T-helper 2 cell (primary cell): ENCODE measurements at places on chromosomes 12 and 14.

- DNase-seq, result no peak
These were observed 109.4 kb downstream of the RFLNA start for GRCh38 chr12:124404162-124404784.

DNA sequence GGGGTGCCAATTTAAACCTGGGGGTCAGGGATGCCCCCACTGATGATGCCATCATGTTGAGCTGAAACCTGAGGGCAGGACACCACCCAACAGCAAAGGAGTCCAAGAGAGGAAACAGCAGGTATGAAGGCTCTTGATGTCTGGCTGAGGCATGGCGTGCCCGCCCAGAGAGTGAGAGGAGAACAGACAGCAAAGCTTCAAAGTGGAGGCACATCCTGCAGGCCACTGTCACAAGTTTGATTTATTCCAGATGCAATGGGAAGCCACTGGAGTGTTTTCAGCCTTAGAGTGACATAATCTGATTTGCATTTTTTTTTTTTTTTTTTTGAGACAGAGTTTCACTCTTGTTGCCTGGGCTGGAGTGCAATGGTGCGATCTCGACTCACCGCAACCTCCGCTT is 34.8 kb downstream of the IRF2BPL start:
- no peak for DNase-seq

- DNase-seq, result no peak
These were observed 678 bp downstream of the INF2 start for GRCh38 chr14:104689881-104690711.

DNA sequence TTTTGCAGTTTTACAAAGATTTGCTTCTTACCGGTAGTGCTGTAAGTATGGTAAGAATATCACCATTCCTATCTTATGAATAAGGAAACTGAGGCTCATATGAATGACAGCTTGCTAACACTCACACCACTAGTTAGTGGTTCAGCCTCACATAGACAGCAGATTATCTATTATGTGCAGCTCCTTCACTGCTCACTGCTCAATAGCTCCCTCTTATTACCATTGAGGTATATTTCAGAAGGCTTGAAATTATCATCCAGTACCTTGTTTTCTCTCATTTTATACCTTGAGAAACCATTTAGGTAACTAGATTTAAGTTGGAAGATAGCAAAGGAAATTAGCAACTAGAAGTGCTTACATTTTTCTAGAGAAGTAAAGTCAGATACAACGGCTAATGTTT is 15.5 kb downstream of the RIC8B start:
- no peak for DNase-seq

GRCh38 chr12:104623883-104624282 is 167.1 kb downstream of the CHST11 start:
- DNase-seq, result no peak

DNA sequence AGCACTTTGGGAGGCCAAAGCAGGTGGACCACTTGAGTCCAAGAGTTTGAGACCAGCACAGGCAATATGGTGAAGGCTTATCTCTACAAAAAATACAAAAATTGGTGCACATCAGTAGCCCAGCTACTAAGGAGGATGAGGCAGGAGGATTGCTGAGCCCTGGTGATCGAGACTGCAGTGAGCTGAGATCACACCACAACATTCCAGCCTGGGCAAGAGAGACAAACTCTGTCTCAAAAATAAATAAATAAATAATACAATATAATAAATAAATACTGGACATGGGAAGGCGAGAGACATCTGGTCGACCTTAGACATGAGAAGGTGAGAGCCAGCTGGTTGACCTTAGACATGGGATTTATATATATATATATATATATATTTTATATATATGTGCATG is 119.8 kb upstream of the SLC38A4 start:
- DNase-seq, result no peak

- no peak for DNase-seq
These were observed 14.4 kb downstream of the CLSTN3 start for GRCh38 chr12:7144414-7145120.

DNA sequence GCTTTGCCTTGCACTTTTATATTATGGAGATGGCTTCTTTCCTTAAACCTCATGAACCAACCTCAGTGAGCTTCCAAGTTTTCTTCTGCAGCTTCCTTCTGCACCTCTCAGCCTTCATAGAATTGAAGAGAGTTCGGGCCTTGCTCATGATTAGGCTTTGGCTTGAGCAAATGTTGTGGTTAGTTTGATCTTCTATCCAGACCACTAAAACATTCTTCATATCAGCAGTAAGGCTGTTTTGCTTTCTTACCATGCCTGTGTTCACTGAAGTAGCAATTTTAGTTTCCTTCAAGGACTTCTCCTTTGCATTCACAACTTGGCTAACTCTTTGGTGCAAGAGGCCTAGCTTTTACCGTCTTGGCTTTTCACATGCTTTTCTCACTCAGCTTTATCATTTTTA is 125.4 kb downstream of the SNAPC1 start:
- no peak for DNase-seq

- DNase-seq, result no peak
These were observed 6.7 kb downstream of the REC8 start for GRCh38 chr14:24178399-24179178.

DNA sequence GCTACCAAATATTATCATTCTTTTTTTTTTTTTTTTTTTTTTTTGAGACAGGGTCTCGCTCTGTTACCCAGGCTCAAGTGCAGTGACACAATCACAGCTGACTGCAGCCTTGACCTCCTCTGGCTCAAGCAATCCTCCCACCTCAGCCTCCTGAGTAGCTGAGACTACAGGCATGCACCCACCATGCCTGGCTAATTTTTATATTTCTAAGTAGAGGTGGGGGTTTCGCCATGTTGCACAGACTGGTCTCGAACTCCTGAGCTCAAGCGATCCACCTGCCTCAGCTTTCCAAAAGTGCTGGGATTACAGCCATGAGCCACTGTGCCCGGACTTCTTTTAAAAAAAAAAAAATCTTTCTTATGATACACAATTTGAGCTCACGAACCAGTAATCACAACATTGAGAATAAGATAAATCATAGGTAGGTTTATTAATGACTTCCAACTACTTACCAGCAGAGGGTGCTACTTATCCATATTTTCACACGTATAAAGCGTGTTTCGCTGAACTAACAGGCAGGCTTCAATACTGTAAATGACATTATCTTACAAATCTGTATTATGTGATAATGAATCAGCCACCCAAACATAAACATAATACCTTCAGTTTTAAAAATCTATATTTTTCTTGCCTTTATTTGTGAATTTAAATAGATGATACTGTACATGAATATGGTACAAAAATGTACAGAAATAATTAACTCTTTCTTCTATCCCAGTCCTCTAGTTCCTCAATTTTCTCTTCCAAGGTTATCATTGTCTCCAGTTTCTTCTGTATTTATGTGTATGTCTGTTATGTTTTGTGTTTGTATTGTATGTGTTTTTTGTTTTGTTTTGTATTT is 42.5 kb upstream of the BCAT1 start:
- no peak for DNase-seq

- DNase-seq, result no peak
These were observed 3.7 kb downstream of the NUAK1 start for GRCh38 chr12:106135075-106135474.

DNA sequence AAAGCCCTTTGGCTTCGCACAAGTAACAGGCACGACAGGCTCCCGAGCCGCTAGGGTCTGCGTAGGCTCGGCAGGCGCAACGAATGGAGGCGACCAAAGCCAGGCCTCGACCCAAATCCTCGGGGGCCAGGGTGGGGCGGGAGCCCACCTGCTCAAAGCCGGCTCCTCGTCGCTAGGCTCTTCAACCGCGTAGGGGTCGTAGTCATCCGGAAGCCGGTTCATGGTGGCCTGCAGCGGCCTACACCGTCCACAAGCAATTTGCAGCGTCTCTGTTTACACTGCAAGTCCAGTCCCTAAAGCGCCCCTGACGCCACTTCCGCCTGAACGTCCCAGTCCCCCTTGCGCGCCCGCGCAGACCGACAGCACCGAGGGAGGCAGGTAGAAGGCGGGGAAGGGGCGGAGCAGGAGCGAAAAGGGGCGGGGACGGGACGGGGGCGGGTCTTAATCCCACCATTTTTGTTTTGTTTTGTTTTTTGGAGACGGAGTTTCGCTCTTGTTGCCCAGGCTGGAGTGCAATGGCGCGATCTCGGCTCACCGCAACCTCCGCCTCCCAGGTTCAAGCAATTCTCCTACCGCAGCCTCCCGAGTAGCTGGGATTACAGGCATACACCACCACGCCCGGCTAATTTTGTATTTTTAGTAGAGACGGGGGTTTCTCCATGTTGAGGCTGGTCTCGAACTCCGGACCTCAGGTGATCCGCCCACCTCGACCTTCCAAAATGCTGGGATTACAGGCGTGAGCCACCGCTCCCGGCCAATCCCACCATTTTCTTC is at the start of gene EAPP:
Gene EAPP (minus strand): TSS at position 295 of the 774 bp plus-strand sequence. CDS start 73 bp downstream, at position 222.
- peak; percentile 87 for DNase-seq

DNA sequence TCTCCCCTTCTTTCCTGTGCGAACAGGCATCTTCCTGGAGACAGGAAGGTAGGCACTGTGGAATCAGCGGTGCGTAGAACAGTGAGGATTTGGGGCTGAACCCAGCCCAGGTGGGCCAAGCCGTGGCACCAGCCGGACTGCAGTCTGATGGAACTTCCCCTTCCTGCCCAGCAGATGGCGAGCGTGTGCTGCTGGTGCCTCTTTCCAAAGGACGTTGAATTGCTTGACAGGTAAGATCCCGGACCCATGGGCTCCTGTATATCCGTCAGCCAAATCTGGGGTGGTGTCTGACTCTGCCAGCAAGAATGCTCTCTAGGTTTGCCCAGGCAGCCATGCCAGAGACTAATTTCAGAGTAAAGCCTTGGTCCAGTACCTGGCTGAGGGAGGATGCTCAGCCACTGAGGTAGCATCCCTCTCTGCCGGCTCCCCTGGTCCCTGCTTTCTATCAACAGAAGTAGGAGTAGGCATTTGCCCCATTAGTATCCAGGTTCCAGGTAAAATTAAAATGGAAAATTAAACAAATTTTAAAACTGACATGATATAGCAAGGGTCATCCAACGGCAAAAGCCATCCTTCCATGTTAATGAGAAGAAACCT is 21.1 kb upstream of the KCNA5 start:
- DNase-seq, result no peak

DNA sequence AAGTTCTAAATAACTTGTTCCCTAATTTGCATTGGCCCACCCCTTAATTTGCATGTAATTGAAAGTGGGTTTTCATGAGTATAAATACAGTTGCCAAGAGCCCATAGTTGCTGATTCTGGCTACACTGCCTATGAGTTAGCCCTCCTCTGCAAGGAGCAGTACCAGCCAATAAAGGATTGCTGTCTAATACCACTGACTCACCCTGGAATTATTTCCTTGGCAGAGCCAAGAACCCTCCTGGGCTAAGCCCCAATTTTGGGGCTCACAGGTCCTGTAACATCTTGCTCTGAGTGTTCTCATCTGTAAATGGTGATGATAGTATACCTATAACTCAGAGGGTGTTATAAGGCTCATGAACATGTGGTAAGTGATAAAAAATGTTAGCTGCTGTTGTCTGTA is 6.8 kb downstream of the TTC8 start:
- DNase-seq, result no peak

DNA sequence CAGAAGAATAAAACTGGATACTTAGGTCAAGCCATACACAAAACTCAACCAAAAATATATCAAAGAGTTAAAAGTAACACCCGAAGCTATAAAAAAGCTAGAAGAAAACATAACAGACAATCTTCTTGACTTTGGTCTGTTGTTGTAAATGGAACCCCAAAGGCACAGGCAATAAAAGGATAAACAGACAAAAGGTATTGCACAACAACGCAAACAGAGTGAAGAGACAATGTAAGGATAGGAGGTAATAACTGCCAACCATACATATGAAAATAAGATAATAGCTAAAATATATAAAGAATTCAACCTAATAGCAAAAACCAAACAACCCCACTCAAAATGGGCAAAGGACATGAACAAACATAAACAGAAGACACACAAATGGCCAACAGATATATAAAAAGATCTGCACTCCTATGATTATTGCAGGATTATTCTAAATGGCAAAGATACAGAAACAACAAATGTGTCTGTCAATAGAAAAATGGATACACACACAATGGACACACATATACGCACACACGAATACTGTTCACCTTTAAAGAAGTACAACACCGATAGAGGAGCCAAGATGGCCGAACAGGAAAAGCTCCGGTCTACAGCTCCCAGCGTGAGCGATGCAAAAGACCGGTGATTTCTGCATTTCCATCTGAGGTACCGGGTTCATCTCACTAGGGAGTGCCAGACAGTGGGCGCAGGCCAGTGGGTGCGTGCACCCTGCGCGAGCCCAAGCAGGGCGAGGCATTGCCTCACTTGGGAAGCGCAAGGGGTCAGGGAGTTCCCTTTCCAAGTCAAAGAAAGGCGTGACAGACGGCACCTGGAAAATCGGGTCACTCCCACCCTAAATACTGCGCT is 1137.1 kb downstream of the FSCB start:
- DNase-seq, result no peak

GRCh38 chr12:128914908-128915563 is 61.8 kb downstream of the GLT1D1 start:
- peak; percentile 93 for DNase-seq

DNA sequence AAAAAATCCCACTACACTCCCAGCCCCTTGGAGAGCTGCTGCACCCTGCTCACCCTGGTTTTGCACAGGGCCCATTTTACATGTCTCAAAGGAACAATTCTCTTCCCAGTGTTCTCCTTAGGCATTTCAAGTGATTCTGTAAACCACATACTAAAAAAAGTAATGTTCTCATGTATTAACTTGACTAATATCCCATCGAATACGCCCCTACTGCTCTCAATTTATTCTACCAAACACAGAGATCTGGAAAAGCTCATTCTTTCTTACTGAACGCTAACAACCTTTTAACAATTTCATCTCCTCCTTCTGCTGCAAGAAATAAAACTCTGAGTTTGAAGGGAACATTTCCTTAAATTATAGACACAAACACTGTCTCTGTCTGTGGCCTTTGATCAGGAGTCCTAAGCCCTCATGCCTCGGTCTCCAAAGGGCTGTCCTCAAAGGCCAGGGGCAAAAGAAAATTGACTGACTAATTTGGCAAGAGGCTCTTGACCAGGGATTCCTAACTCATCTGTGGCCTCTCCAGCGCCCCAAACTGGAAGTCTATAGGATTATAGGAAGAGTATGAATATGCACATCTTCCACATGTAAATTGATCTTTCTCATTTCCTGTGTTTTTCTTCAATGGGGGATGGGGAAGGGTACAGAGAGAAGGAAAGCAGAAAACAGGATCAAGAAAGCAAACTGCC is 17.1 kb upstream of the TSPAN11 start:
- no peak for DNase-seq
